ENCODE measurements at places on chromosomes 5 and 9.

DNA sequence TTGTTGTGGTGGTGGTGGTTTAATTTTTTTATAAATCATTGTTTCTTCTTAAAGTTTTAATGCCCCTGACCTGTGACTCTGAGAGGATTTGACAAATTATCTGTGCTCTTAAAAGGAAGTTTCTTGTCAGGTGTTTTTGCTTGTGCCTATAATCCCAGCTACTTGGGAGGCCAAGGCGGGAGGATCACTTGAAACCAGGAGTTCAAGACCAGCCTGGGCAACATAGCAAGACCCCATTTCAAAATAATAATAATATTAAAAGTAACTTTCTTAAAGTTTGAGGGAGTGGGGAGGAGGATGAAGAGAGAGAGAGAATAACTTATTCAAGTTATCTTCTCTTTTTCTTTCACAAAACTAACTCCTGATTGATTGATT is 12.2 kb upstream of the ERMP1 start:
- DNase-seq, result no peak

GRCh38 chr5:146623666-146624065 is 107.7 kb upstream of the GPR151 start:
- no peak for DNase-seq

DNA sequence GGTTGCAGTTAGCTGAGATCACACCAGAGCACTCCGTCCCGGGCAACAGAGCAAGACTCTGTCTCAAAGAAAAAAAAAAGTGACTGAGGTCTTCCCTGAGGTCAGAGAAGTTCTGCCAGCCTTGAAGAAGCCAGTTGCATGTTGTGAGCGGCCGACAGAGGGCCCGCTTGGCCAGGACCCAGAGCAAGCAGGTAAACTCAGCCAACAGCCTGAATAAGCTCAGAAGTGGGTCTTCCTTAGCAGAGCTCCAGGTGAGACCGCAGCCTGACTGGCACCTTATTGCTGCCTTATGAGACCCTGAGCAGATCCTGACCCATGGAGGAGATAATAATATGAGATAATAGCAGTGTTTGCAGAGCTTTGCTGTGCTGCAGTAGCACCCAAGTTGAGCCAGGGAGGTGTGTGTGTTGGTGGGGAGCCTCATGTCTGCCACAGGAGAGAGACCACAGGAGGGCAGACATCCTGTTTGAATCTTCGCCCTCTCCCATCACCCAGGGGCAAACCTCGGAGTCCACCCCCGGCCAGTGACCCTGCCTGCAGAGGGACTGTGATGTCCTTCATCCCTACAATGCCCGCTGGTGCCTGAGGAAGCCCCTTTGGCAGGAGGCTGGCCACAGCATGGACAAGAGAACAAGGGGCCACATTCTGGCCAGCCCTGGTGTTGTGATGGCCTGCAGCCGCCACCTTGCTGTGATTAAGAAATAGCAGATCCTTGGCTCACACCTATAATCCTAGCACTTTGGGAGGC is 10.8 kb upstream of the BARX1 start:
- no peak for DNase-seq

GRCh38 chr5:60651872-60652620 is 47.9 kb downstream of the DEPDC1B start:
- DNase-seq, result no peak

- no peak for DNase-seq
Observed at GRCh38 chr5:150318613-150319483, 16.1 kb upstream of the ARSI start.

- DNase-seq, result no peak
Observed at GRCh38 chr5:52560366-52560765, 227.3 kb upstream of the ITGA1 start.

GRCh38 chr9:124541824-124542223 is 34.6 kb upstream of the NR5A1 start:
- DNase-seq, result no peak

DNA sequence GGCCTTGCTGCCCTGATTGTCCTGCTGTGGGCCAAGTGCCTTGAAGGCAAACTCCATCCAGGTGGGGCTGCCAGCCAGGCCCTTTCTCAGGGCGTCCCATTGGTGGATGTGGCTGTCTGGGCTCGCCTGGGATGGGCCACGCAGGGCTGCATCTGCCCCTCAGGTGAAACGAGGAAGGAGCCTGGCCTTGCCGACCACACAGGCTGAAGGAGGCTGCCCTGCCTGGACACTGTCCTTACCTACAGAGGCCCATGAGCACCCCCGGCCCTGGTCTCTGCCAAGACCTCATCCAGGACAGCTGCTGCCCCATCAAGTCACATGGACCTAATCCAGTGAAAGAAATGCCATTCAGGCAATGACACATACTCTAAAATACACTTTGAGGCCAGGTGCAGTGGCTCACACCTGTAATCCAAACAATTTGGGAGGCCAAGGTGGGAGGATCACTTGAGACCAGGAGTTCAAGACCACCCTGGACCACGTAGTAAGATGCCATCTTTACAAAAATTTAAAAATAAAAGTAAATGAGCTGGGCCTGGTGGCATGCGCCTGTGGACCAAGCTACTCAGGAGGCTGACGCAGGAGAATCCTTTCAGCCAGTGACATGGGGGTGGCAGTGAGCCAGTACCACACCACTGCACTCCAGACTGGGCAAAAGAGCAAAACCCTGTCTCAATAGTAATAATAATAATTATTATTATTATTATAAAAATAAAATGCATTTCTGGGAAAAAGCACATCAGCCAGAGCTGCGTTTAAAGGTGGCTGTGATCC is 33.9 kb downstream of the PNPLA7 start:
- no peak for DNase-seq
